ENCODE measurements at places on chromosomes 3 and 15.

DNA sequence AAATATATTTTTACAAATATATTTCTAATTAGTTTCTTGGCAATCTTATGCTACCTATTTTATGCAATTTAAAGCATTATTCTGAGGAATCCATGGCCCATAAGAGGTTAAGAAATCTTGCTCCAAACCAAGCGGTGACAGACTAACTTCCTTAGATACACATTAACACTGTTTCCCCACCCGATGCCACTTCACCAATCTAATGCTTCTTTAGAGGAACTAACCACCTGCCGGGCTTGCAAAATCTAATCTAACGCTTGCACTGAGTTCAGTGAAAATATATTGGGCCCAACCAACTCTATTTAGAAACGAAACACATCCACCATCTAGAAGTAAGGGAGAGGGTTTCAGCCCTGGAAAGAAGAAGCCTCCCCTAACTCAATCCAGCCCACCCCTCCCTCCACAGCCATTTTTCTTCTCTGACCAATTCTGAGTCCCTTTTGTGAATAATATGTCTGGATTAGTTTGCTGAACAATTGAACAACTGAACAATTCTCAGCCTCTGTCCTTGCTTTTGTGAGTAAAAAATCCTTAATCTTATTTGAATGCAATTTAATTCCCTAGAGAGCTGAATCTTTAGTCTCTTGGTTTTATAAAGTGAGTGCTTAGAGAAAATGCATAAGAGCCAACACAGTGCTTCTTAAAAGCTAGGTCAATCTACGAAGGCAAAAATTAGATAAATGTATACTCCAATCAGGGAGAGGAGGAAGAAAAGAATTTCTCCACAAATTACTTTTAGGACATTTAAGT is 150.4 kb upstream of the ADAMTS9 start:
- ATAC-seq: no peak

DNA sequence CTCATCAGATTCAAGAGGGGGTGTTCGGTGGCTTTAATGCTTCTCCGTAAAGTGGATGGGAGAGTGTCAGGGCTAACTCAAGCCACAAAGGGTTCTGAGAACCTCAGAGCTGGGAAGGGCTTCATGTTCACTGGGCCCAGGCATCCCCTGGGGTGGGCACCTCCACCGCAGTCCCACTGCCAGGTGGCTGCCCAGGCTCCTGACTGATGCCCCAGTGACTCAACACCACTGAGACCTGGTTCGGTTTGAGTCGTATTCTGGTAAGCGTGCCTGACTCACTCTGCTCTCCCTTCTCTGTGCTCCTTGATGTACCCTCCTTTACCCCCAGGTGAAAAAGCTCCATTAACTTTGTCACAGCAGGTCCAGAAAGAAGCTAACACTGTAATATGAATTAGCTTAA is 304.6 kb downstream of the RPLP1 start:
- no peak for ATAC-seq

DNA sequence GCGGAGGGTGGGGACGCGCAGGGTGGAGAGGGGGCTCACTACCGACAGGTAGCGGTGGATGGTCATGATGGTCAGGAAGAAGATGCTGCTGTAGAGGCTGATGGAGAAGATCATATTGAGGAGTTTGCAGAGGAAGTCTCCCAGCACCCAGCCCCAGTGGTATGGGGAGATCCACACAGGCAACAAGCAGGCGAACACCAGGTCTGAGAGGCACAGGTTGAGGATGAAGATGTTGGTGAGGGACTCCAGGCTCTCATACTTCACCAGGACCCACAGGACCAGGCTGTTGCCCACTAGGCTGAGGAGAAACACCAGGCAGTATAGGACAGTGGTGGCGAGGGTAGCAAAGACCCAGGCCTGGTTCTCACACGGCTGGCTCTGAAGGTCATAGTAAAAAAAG is 5.8 kb downstream of the XCR1 start:
- ATAC-seq: no peak

DNA sequence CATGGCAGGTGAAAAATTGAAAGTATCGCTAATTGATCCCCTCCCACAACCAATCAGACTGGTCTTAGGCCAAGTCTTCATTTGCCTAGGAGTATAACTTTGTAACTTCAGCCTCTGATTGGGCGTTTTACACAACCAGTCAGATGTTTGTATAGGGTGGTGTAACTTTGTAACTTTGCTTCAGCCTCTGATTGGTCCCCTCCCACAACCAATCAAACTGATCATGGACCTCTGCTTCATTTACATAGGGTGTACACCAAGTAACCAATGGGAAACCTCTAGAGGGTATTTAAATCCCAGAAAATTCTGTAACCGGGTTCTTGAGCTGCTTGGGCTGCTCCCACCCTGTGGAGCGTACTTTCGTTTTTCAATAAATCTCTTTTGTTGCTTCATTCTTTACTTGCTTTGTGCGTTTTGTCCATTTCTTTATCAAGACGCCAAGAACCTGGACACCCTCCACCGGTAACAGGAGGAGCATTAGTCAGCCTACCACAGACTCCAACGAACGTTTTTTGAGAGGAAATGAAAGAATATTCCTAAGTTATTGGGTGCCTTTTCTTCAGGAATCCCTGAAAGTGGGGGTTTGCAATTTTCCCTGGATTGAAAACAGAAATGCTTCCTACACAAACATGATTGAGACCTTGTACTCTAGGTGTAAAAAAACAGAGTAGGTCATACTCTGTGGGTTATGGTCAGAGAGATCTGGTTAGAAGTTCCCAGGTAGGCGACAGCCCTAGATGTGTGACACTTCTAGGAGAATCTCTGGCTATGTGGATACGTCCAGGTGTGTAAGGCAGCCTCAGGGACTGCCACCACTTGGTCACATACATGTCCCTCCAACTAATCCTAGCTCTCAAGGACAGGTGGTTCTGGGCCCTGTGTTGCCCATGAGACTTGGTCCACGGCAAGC is 5.5 kb upstream of the SACM1L start:
- ATAC-seq: no peak

DNA sequence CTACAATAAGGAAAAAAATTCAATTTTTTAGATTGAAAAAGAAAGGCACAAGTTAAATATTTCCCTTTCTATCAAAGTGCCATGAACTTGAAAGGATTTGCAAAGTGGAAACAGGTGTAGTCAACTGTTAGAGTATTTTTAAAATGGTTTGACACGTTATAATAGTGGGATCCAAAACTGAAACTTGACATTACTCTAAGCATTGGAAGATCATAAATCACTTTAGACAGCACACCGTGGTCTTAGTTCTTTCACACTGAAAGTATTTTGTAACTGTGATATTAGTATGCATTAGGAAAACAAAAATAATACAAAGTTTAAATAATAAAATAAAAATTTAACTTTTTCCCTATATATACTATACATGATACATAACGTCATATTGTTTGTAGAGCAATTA is 933.1 kb downstream of the EPHA3 start:
- no peak for ATAC-seq

DNA sequence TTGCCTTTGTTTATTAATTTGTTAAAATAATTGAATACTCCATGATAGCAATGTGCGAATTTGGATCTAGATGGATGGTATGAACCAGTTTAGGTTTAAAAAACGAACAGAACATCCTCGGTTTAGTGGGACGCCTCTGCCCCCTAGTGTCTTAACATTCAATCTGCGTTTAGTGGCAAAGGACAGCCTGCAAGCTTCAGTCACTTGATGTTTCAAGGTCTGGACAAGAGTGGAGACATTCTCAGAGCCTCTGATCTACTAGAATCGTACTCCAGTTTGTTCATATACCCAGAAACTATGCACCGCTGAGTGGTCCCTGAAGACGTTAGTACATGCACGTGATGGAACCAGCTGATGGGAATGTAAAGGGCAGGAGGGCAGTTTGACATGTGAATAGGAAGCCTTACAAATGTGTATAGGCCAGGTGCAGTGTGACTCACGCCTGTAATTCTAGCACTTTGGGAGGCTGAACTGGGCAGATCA is 17.8 kb upstream of the ATP13A4 start:
- no peak for ATAC-seq

GRCh38 chr3:55719006-55719405 is 231.9 kb upstream of the WNT5A start:
- ATAC-seq: peak; percentile 19

GRCh38 chr3:125398952-125399351 is 23.8 kb upstream of the ZNF148 start:
- no peak for ATAC-seq

DNA sequence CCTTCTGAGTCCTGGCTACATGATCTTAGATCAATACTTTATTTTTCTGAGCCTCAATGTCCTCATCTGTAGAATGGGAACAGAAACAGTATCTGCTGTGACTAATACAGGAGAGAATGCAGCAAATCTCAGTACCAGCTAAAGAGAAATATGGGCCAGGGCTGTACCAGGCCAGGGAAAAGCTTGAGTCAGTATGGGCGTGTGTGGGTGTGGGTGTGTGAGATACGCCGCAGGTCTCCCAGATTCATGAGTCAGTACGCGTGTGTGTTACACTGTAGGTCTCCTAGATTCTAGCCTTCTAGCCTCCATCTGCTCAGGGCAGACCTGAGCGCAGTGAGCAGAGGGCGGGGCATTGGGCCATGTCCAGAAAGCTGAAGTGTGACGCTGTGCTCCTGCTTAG is 15.2 kb downstream of the GNAI2 start:
- ATAC-seq: no peak

DNA sequence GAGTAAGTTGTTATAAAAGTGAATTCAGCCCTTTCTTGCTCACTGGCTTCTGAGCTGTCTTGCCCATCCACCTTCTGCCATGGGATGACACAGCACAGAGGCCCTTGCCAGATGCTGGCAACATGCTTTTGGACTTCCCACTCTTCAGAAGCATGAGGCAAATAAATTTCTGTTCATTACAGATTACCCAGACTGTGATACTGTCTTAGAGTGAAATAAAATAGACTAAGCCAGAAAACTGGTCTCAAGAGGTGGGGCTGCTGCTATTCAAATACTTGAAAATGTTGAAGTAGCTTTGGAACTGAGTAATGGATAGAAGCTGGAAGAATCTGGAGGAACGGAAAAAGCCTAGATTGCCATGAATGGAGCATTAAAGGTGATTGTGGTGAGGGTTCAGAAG is 170.4 kb downstream of the ZMAT3 start:
- no peak for ATAC-seq

- no peak for ATAC-seq
Observed at GRCh38 chr3:44065311-44066094, 176.2 kb upstream of the TOPAZ1 start.

DNA sequence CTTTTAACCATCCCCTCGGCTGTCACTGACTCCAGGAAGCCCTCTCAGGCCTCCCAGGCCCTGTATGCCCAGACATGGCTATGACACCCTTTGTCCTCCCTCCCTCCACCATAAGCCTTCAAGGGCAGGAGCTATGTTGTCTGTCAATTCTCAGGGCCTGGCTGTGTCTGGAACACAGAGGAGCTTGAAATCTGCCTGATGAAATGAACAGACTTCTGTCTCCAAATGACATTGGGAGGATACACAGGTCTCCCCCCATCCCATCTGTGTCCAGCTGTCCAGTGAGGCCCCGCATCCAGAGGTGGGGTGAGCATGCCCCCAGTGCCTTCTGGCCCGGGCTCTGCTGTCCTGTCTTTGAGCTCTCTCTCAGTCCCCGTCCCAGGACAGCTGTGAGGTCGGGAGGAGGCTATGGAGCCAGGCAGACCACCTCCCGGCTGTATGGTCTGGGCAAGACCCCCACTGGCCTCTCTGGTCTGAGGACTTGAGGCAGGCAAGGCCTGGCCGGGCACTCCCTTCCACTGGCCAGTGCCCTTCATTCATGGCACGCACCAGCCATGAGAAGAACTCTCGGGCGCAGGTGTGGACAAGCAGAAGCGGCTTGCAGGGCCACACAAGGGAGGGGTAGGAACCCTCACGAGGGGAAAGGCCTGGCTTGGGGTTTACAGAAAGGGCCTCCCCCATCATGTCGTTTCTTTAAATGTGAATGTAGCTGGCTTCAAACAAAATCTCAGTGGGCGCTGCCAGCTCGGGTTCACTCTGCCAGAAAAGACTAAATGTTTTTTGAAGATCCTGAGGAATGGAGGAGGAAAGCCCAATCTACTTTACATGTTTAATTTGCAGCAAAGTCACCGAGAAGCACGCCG is 38.9 kb downstream of the PCSK6 start:
- no peak for ATAC-seq

DNA sequence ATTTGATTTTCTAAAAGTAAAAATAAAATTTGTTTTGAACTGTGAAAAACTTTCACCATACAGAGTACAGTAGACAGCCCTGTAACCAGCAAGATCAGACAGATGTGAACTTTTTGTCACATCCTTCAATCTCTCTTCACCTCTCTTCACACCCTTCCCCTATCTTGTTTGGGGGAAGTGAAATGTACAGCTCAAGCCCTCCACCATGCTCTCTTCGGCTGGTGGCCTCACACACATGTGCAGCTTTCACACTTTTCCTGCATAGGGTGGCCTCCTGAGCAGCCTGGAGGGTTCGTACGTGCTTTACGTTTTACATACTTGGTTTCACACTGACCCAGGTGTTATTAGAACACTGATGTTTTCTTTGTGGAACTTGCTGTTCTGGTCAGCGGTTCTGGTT is 86.4 kb downstream of the DNAJB8 start:
- ATAC-seq: no peak

- no peak for ATAC-seq
Observed at GRCh38 chr3:194375473-194376240, 6.1 kb upstream of the LRRC15 start.

DNA sequence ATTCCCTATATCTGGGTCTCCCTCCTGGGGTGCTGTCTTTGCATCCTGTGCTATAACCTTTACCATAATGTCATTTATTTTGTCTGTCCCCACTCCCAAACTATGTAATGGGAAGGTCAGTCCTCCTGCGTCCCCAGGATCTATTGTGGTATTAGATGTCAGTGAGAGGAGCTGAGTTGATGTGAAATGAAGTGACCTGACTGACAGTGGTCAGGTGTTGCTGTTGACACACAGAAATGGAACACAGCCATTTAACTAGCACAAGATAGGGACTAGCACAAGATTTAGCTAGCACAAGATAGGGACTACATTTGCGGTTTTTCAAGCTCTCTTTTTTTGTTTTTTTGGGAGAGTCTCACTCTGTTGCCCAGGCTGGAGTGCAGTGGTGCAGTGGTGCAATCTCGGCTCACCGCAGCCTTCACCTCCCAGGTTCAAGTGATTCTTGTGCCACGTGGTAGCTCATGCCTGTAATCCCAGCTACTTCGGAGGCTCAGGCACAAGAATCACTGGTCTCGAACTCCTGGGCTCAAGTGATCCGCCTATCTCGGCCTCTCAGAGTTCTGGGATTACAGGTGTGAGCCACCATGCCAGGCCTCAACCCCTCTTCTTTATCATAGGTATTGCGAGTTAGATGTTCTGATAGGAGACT is 5.2 kb downstream of the NGRN start:
- no peak for ATAC-seq

GRCh38 chr3:8503871-8504610 is 2.4 kb downstream of the LMCD1 start:
- ATAC-seq: no peak

DNA sequence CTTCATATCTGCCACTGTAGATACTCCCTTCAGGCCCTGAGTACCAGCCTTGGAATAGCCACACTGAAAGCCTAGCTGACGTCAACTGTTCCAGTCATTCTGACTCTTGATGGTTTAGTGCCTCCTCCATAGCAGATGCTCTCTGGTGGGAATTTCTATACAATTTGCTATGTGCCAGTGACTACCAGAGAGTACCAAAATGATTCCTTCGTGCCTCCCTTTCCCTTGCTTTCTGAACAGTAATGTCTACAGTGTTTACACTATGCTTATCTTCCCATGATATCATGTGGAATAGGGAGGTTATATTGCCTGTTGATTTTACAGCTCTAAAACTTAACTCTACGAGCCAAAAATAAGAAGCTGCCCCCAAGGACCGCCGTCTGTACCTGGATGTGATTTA is 109.7 kb upstream of the GMNC start:
- ATAC-seq: no peak

All from gastroesophageal sphincter (tissue), 4 donors.